ENCODE measurements at places on chromosomes 1 and 21.

- no peak for DNase-seq
These were observed 121.2 kb upstream of the TNR start for GRCh38 chr1:175864625-175865024.

- DNase-seq: no peak
These were observed 495.6 kb upstream of the NEGR1 start for GRCh38 chr1:72777918-72778317.

GRCh38 chr1:204684206-204684570, 1.4 kb downstream of the LRRN2 start:
- DNase-seq: no peak

DNA sequence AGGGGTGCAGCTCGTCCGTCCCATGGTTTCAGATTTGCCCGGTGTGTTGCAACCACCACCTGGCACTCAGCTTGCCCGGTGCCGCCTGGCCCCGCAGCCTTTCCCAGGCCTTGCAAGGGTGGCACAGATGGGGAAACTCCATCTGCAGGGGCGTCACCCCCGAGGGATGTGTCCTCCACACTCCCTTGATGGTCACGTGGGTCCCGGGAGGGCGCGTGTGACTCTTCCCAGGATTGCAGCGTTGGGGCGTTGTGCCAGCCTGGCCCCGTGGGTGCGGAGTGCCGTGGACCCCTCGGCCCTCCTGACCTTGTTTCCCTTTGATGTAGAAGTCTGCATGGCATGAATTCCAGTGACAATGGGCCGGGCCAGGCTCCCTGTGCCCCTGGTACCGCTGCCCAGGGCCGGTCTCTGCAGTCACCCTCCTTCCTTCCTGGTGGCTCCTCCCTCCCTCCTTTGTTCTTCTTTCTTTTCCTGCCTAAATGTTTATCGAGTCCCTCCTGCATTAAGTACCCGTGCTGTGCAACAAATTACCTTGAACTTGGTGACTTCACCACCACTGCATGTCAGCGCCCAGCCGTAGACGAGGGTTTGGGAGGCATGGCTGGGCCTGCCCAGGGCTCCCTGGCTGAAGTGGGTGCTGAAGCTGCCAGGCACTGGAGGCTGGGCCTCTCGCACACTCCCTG, 22.9 kb downstream of the RRP1 start:
- peak; percentile 56 for DNase-seq

GRCh38 chr1:99782397-99782796, 16.0 kb upstream of the FRRS1 start:
- DNase-seq: no peak

DNA sequence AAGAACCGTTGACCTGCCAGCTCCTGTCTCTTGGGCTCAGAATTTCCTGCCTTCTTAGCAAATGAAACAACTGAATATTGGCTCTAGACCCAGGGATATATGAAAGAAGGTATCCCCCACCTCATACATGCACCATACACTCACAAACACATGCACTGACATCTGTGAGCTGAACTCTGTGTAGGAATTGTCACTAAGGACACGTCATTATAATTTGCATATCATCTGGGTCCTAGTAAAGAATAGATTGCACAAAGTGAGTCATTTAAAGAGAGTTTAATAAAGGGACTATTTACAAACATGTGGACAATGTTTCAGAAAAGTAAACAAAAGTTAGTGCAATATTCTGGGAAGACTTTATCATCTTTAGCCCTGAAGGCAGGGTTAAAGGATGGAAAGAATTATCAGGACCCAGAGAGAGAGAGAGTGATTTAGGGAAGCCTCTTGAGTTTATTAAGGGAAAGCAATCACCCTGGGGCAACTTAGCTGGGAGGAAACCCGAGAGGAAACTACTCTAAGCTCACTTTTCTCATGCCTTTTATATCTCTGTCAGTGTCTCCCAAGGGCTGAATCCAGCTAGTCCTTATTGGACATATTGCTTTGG, 74.1 kb upstream of the PLA2G4A start:
- DNase-seq: no peak

DNA sequence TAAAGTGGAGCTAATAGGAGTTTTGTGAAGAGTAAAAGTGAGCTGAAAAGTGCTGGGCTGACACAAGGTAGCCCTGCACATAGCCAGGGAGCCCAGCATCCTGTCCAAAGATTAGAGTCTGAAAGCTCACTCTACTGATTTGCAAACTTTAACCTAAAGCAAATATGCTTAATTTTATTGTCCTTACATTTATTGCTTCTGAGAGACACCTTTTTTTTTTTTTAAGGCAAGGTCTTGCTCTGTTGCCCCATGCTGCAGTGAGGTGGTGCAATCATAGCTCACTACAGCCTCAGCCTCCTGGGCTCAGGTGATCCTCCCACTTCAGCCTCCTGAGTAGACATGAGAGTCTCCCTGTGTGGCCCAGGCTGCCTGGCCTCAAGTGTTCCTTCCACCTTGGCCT, 16.5 kb downstream of the MGST3 start:
- DNase-seq: no peak

DNA sequence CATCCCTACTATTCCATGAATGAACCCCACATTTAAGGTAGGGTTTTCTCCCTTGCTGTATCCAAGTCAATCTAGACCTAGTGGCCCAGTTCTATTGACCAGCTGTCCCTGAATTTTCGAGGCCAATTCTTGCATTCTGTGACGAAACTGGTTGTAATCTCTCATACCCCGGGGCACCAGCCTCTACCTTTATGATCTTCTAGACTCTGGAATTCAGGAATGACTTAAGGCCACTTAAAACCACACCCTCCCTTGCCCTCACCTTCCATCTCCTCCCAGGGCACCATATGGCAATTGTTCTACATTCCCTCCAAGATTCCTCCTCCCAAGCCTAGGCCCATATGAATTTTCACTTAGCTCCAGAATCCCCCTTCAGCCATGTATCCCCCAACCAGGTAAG, 48.9 kb downstream of the RHOU start:
- DNase-seq: no peak

DNA sequence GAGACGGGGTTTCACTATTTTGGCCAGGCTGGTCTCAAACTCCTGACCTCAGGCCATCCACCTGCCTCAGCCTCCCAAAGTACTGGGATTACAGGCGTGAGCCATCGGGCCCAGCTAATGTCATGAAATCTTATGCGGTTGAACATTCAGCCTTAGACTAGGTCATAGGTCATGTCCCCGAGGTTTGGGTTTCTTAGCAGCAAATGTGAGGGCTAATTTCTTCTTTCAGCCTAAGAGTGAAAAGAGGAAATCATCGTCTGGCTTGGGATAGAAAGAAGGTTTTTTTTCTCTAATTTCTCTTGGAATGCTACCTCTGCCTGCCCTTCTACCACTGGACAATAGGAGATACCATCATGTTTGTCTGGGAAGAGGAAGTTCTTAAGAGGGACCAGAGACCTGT, 18.0 kb upstream of the PIK3CD start:
- no peak for DNase-seq

GRCh38 chr1:27531959-27532685, 42.2 kb upstream of the WASF2 start:
- DNase-seq: no peak

DNA sequence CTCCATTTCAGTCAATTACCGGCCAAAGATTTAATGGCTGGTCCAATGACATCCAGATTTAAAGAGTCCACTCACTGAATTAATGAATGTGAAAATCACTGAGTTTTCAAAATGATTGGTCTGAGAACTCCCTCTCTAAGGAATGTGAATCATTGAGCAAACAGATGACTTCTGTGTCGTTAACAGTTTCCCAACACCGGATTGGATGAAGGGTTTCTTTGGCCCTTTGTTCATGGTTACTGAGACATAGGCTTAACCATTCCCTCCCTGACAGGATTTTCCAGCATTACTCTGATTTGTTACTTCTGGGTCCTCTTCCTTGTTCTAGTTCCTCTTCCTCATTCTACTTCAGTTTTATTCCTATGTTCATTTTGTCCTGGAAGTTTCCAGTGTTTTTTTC, 1.5 kb upstream of the CLDN17 start:
- DNase-seq: no peak

- DNase-seq: no peak
These were observed 116.9 kb downstream of the EDEM3 start for GRCh38 chr1:184637664-184638240.

DNA sequence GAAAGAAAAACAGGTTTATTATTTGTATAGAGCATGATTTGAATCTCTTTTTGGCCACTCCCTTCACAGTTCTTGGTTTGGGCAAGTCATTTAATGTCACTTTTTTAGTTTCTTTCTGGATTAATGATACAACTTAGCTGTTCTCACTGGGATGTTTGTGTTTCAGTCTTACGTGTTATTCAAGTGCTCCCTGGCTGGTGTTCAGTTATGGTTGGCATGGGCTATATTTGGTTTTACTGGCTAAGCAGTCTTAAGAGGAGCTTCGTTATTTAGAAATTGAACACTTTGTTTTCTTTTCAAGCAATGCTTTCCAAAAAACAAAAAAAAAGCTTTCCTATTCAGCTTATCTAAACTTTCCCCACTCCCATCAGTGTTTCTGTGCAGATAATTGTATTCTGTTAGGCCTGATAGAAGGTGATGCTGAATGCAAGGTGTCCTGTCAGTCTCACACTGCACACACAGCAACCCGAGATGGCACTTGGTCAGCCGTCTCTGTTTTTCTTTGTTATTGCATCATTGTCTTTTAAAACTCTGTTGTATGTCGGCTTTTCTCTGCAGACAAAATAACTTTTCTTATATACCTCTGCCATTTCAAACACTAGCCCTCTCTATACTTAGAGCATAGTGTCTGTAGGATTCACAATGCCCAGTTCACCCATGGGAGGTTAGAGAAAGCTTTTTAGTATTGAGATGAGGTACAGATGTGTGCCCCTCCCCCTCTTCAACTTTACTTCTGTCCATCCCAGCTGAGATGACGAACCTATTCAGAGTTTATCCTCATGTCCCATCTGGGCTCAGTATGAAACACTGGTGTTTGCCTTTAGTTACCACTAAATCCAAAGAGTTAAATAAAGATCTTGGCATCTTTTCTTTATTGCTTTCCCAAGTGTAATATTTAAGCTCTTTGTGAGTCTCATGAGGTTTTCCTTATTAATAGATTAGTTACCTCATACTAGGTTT, 80.2 kb downstream of the VPS13D start:
- DNase-seq: no peak

DNA sequence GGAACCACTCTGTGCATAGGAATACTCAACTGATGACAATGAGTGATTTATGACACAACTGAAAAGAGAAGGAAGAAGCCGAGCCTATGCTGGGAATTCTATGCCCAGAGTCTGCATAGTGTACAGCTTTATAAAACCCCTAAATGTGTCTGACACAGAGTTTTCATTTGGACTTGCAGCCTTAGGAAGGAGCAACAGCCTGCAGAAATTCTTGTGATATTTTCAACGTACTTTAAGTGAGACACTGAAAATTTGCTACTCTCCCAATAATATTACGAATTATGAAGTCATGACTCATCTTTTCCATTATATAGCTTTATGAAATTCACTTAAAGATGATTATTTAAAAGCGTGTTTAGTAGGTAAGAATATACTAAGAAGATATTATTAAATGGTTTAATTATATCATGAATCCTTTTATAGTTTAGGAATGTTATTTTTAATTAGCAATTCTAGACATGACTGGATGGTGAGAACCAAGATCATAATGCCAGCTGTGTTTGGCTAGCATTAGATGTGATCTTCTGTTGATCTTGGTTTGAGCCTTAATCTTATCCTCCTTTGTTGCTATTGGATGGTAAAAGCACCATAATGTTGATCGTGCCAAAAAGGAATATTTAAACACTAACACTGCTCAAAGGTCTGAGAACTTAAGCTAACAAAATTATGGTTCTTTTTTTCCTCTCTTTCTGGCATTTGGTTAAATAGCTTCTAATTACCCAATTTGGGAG, 785.1 kb upstream of the ADGRL4 start:
- DNase-seq: no peak

DNA sequence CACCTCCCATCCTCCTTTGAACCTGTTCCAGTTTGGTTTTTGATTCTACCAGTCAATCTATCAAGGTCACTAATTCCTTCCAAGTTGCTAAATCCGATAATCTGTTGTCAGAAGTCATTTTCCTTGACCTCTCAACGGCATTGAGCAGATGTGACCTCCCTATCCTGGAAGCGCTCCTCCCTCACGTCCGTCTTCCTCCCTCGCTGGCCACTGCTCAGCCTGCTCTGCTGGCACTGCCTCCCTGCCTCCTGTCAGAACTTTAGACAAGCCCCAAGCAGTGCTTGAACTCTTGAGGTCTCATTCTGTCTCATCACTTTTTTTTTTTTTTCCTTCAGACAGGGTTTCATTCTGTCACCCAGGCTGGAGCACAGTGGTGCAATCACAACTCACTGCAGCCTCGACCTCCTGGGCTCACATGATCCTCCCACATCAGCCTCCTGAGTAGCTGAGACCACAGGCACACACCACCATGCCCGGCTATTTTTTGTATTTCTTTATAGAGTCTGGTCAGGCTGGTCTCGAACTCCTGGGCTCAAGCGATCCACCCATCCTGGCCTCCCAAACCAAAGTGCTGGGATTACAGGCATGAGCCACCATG, 4.4 kb upstream of the ACOT7 start:
- no peak for DNase-seq

- no peak for DNase-seq
These were observed 64.6 kb upstream of the PPIH start for GRCh38 chr1:42593486-42594100.

DNA sequence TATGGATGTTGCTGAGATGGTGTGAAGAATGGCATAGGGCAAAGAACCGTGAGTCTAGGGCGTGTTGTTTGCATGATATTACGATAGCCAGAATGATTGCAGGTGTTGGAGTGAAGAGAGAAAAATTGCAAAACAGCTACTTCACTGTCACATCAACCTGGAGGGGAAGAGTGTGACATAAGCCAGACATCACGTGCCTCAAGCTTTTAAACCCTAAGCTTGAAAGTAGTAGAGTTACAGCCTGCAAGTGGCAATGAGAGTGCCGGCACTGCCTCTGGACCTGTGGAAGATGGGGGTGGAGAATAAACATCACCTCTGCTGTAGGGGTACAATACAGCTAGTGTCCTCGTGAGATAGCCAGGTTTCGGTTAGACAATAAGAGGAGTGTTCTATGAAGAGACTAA, 11.1 kb downstream of the EEIG2 start:
- no peak for DNase-seq

- no peak for DNase-seq
These were observed 658.8 kb downstream of the MATN1 start for GRCh38 chr1:30064547-30064946.

GRCh38 chr1:46180082-46180616, 3.9 kb upstream of the P3R3URF start:
- no peak for DNase-seq

- DNase-seq: no peak
These were observed 269.5 kb upstream of the NCAM2 start for GRCh38 chr21:20728691-20729090.

- DNase-seq: no peak
These were observed 1.8 kb downstream of the TAS1R3 start for GRCh38 chr1:1332774-1333480.

GRCh38 chr1:154327466-154328317, 2.4 kb downstream of the ATP8B2 start:
- DNase-seq: no peak

GRCh38 chr1:53396573-53397268, 62.5 kb upstream of the DMRTB1 start:
- DNase-seq: no peak

- no peak for DNase-seq
These were observed 349.4 kb upstream of the NFIA start for GRCh38 chr1:60732977-60733401.

Data from HL-60 (cell line).